ENCODE measurements at places on chromosomes 5 and 9.
A peak's percentile ranks its signal among the peaks of the same experiment; 100 is the strongest.

GRCh38 chr9:126689027-126689825 is 75.5 kb downstream of the LMX1B start:
- no peak for DNase-seq

- no peak for DNase-seq
Measured at GRCh38 chr5:124456249-124456648, 290.2 kb downstream of the ZNF608 start.

GRCh38 chr5:5539590-5539989 is 117.1 kb downstream of the ICE1 start:
- DNase-seq, result no peak

DNA sequence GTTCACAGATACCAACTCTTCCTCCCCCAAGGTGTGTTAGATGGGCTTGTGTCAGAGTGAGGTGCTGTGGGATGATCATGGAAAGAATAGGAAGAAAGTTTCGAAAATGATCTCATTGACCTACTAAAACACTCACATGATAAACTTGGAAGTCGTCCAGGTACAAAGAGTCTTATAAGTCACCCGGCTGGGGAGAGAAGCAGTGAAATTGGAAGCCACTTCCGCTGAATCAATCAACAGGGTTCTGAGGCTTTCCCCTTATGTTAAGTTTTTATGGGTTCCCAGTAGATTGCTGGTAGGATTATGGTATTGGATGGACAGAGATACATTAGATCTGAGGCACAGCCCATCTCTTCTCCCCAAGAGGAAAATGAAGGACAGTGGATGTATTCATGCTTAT is 218.8 kb upstream of the MSX2 start:
- DNase-seq, result no peak

GRCh38 chr5:18091142-18091541 is 456.9 kb downstream of the TAF11L14 start:
- DNase-seq, result no peak

- DNase-seq, result no peak
Measured at GRCh38 chr5:42361315-42361688, 61.9 kb upstream of the GHR start.

DNA sequence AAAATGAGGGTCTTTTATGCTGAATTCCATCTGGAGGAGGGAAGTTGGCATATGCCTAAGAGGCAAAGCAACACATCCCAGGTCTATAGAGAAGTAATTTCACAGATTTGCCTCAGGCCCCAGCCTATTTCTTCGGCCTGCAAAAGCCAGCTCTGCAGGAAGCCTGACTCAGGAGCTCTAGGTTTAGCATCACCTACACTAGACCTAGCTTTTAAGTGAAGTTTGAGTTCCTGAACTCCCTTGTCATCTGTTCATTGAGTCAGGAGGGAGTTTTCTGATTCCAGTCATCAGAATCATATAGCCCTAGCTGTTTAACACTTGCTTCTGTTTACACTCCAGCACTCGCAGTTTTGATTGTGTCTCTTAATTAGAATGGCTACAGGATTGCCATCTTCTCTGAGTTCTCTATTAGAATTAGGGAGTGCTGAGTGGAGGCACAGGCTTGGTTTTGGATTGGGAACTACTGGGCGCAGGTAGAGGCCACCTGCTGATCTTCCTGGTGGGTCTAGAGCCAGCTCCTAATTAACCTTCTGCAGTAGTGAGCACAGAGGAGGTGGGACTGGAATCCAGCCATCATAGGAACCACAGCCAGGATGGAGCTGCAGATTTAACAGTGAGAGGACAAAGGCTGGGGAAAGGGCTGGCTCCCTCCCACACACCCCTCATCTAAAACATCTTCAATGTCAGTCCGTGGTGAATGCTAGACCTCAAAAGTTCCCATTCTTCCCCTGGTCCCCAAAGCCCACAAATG is 179.5 kb downstream of the TRIO start:
- DNase-seq, result no peak

DNA sequence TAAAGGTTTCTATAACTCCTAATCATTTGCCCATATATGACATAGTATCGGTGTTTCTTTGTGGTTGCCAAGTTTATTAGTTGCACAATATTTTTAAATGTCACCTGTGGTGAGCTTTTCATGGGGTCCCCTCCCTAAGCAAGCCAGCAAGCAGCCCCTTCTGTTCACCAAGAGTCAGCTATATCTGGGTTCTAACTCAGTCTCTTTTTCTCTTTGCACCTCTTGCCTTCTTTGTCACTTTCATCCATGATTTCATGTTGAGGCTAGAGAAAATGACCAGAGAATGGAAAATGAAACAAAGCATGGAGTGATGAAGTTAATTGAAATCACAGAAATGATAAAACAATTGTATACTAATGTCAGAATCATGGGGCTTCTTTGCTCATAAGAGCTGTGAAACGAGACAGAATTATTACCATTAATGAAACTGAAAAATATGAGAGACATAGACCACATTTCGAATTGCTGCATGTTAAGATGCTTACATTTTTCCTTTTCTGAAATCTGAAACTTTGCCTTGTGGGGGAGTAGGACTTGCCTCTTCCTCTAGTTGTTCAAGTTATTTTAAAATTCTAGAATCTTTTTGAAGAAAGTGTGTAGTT is 75.7 kb downstream of the CAMK4 start:
- no peak for DNase-seq

DNA sequence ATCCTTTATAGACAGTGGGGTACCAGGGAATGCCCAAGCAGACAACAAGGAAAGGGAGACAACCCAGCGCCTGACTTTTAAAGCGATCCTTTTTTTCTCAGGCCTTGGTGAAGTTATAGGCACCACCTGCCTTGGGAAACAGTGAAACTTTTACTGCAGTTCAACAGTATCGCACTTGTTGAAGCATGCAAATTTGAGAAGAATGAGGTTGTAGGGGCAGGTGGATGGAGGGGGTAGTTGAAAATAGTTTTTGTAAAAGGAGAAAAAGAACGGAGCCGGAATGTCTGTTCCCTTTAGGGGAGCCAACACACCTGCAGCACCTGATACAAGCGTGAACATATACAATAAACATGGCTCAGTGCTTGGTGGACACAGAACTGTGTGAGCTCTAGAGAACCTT is 190.2 kb upstream of the NR3C1 start:
- no peak for DNase-seq

DNA sequence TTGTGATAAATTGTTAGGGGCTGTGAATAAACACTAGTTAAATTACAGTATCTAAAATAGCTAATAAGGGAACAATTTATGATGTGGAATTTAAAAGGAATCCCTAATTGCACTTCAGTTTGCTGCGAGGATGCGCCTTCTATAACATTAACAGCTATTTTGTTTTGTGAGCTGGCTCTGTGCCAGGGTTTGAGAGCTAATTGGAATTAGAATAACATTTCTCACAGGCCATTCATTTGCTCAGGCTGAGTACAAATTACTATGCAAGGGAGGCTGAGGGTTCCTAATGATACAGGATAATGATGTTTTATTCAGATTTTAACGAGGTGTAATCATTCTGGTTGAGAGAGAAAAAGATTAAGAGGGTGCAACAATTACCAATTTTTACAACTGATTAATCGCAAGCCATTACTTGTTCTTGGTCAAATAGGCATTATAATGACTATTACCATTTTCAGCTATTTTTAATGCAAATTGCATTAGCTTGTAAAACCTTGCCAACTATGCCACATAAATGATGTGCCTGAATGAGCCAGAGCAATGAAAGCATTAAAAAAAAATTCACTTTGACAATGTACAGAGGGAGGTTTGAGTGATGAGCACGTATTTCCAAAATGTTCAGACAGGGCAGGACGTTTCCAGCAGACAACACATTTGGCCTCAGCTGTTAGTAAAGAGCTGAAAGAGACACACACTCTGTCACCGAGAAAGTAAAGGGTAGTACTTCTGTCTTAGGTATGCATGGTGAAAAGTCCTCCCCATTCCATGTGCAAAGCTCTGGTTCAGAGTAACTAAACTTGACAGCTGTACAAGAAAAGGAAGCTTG is 576.5 kb downstream of the TLE1 start:
- DNase-seq, result no peak

- DNase-seq, result no peak
Measured at GRCh38 chr9:87515006-87515405, 17.3 kb downstream of the DAPK1 start.

DNA sequence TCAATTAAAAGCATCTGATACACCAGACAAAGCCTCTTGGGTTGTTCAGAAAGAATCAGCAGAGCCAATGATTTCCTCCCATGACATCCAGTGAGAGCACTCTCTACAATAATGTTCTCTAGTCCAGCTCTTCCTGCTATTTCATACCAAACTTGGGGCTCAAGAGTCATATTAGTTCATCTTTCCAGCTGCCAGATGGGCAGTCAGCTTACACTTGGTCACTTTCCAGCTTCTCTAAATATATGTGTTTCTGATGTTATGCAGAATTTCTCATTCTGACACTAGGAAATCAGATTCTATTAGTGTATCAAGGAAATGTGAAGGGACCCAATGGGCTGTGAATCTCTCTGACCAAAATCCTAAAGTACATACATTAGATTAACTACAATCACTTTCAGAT is 148.9 kb downstream of the ENC1 start:
- DNase-seq, result no peak

- DNase-seq, result no peak
Measured at GRCh38 chr5:68534131-68534940, 318.8 kb downstream of the PIK3R1 start.

GRCh38 chr5:154740957-154741356 is 14.2 kb upstream of the LARP1 start:
- no peak for DNase-seq

- no peak for DNase-seq
Measured at GRCh38 chr5:155482428-155482827, 468.9 kb downstream of the KIF4B start.

DNA sequence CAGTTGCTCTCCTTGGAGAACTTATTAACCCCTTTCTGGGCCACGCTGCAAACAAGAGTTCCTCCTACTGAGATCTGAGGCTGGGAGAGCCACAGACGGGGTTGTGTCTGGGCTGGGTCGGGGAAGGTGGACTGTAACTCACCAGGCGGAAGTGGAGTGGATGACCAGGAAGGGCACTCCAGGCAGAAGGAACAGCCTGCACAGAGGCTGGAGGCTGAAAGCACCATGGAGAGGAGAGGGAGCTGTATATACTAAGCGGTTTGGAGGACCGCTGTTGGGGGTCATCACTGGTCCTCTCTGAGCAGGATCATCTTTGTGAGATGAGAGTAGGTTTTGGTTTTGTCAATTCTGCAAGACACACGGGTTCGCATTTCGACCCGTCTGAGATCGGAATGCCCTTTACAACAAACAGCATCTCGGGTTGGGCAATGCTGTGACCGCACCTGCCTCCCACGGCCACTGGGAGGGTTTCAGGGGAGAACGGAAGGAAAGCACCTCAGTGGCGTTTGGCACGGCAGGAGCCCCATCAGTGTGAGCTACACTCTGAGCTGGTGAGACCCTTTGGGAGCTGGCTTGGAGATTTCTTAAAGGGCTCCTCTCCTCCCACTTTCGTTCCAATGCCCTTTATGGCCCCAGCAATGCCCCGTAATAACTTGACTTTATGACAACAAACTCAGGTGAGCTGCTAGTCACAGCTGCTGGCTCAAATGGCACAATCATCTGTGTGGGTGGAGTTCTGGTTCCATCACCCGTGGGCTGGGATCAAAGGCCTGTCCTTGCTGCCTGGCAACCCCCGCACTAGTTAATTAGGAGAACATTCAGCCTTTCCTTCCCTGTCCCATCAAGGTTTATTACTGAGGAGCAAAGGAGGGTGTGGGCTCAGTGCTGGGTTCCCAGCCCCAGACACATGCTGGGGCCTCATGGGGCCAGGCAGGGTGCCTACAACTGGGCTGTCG is 18.7 kb upstream of the NEURL1B start:
- DNase-seq, result no peak

GRCh38 chr5:72172786-72173185 is 65.5 kb downstream of the MAP1B start:
- no peak for DNase-seq

GRCh38 chr5:77133061-77133758 is 46.1 kb upstream of the ZBED3 start:
- DNase-seq, result no peak

DNA sequence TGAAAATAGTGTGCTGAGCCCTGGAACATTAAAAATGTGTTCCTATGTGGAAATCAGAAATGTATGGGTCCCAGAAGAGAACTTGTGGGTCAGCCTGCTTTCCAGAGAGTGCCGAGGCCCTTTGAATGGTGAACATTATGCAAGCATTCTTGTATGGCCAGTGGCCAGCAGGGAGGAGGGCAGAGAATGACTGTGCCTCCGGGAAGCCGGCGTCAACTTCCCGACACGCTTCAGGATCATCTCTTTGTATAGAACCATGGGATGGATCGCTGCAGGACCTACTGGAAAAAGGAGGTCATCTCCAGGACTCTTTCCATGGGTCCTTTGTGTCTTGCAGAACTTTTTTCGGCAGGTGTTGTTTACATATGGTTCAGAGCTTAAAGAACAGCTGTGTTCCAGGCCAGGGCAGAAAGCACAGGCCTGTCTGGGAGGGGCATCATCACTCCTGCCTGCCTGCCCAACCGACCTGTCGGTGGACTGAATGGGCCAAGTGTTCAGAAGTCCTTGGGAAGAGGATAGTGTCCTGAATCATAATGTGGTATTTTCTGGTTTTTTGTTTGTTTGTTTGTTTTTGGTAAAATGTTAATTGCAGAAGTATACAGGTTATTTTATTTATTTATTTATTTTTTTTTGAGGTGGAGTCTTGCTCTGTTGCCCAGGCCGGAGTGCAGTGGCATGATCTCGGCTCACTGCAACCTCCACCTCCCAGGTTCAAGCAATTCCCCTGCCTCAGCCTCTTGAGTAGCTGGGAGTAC is 9.0 kb downstream of the PRRC2B start:
- DNase-seq, result no peak

- no peak for DNase-seq
Measured at GRCh38 chr5:129569295-129569694, 109.2 kb downstream of the ADAMTS19 start.

- DNase-seq, result no peak
Measured at GRCh38 chr5:111472579-111472978, 39.8 kb downstream of the STARD4 start.

GRCh38 chr9:97892421-97892820 is 29.9 kb downstream of the TRMO start:
- no peak for DNase-seq

DNA sequence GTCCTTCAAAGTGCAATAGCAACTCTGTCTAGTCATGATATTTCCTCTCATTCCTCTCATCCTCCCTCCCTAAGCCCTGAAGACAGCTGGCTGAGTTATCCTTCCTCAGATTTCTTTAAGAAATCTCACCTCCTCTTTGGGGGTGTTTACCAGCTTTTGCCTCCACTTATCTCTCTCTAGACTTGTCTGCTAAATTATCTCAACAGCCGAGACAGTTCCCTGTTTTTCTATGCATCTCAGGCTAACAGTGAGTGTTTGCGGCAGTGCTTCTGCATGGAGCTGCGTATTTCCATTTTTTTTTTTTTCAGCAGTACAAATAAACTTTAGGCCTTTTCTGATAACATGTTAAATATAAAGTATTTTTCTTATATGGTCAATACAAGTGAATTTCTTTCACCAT is 20.9 kb downstream of the KCTD16 start:
- no peak for DNase-seq

GRCh38 chr5:83509540-83509939 is 38.0 kb downstream of the VCAN start:
- DNase-seq, result no peak

- peak; percentile 18 for DNase-seq
Measured at GRCh38 chr5:98464737-98465330, 308.6 kb upstream of the RGMB start.

GRCh38 chr5:1053391-1054017 is 44.9 kb downstream of the NKD2 start:
- no peak for DNase-seq

- no peak for DNase-seq
Measured at GRCh38 chr9:10274175-10274574, 338.6 kb downstream of the PTPRD start.

All from RPMI8226 (cell line).